Skeletal muscle cell (primary cell): ENCODE measurements at places on chromosomes 5 and 9.

- no peak for DNase-seq
Measured at GRCh38 chr9:38417003-38417945, 7.0 kb downstream of the IGFBPL1 start.

DNA sequence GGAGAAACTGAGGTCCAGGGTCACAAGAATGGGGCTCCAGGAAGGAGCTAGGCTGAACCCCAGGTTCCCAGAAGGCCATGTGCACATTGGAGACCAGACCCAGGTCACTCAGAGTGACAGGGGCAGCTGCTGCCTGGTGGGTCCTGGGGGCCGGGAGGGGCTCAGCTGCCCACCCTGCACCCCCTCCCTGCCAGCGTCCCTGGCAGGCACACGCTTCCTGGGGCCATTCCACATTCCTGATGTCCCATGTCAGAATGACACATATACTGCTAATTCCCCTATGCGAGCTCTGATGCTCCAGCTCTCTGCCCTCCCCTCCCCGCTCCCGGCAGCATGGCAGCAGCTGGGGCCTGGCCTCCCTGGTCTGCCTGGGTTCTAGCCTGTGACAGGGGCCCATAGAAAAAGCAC, 14.0 kb downstream of the FGFR4 start:
- DNase-seq, result no peak

- no peak for DNase-seq
Measured at GRCh38 chr9:16331527-16331926, 538.9 kb downstream of the BNC2 start.

- DNase-seq, result no peak
Measured at GRCh38 chr5:113292462-113292861, 142.3 kb downstream of the TSSK1B start.

DNA sequence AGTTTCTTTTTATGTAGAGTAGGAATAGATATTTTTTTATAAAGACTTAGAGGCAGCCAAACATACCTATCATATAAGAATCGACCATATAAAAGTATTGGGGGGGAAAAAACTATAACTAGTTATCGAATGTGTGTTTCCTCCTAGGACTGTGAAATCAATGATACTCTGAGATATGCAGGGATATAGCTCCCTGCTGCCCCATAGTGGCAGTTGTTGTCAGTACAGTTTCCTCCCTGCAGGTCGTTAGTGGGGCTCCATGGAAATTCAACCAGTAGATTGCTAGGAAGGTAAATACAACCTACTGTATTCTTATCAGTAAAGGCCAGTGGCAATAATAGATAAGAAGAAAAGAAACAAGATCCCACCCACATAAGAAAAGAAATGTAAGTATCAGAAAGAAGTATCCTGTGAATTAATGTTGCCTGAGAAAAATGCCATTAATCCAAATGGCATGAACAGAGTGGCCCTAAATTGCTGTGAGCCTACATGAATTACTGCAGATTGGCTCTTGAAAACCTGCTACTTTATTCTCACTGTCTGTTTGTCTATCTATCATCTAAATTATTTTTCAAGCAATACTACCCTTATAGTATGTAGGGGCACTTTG, 136.9 kb upstream of the FBN2 start:
- no peak for DNase-seq
